ENCODE measurements at places on chromosomes 16 and 17. TPM values are rescaled to one million over a fixed set of nuclear protein-coding genes. Genes with fewer than 3 reads are reported as not detected.

GRCh38 chr16:11564046-11564926 is 22.4 kb downstream of the LITAF start:
- no peak overlapping the region for H3K4me3 ChIP-seq
- peak overlapping the region; percentile 92 for H3K27ac ChIP-seq
- H3K27me3 ChIP-seq = no peaks in the 10 kb centered on the region
- no peak for DNase-seq
- H3K4me1 ChIP-seq = no peaks in the 10 kb centered on the region

- no peaks in the 10 kb centered on the region for H3K36me3 ChIP-seq
- H3K4me3 ChIP-seq = no peak overlapping the region
- no peak overlapping the region for H3K27ac ChIP-seq
- H3K4me1 ChIP-seq = peaks cover 7% of the 10 kb centered on the region
- H3K27me3 ChIP-seq = no peaks in the 10 kb centered on the region
Measured at GRCh38 chr16:90041896-90042473, 22.7 kb upstream of the DBNDD1 start.

The SPATA22 gene
- total RNA-seq = not detected

- H3K4me1 ChIP-seq = no peaks in the 10 kb centered on the region
- no peaks in the 10 kb centered on the region for H3K36me3 ChIP-seq
- no peaks in the 10 kb centered on the region for H3K27me3 ChIP-seq
- H3K4me3 ChIP-seq = no peak overlapping the region
Measured at GRCh38 chr16:68744744-68745280, 7.7 kb downstream of the CDH1 start.

DNA sequence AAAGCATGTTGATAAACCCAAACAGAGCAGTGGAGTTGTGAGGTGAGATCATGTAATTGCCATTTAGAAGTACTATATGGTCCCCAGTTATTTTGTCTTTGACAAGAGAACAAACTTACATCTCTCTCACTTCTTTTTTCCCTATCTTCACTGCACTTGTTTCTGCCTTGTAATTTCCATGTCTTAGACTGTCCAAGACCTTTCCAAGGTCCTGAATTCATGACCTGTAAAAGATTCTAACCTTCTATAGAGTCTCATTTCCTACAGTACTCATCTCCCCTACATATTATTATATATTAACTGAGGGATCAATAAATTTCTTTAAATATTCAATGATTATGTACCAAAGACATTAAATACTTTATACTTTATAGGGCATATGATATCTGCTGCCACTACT is 295.3 kb upstream of the KIF2B start:
- H3K27me3 ChIP-seq = no peaks in the 10 kb centered on the region
- H3K4me3 ChIP-seq = no peak overlapping the region
- no peak overlapping the region for H3K27ac ChIP-seq
- no peaks in the 10 kb centered on the region for H3K4me1 ChIP-seq
- DNase-seq = no peak

The SLC2A4 gene
- 25.9 TPM for total RNA-seq

The CCL14 gene
- total RNA-seq = 0.97 TPM

DNA sequence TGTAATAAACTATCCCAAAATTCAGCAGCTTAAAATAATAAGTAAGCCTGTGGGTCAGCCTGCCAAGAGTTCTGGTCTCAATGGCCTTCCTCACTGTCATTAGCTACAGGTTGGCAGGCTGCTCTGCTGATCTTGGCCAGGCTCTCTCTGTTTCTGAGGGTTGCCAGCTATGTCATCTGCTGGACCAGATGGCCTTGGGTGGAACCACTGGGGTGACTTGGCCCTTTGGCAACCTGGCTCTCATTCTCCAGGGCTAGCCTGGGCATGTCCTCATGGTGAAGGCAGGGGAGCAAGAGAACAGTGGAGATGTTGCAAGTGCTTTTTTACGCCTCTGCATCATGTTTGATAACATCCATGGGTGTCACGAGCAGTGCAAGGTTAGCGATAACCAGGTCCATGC is 13.9 kb downstream of the ITGAM start:
- H3K4me3 ChIP-seq = no peak overlapping the region
- no peak overlapping the region for H3K27ac ChIP-seq
- no peaks in the 10 kb centered on the region for H3K4me1 ChIP-seq
- H3K27me3 ChIP-seq = no peaks in the 10 kb centered on the region

The C16orf89 gene
- 0.76 TPM for total RNA-seq

DNA sequence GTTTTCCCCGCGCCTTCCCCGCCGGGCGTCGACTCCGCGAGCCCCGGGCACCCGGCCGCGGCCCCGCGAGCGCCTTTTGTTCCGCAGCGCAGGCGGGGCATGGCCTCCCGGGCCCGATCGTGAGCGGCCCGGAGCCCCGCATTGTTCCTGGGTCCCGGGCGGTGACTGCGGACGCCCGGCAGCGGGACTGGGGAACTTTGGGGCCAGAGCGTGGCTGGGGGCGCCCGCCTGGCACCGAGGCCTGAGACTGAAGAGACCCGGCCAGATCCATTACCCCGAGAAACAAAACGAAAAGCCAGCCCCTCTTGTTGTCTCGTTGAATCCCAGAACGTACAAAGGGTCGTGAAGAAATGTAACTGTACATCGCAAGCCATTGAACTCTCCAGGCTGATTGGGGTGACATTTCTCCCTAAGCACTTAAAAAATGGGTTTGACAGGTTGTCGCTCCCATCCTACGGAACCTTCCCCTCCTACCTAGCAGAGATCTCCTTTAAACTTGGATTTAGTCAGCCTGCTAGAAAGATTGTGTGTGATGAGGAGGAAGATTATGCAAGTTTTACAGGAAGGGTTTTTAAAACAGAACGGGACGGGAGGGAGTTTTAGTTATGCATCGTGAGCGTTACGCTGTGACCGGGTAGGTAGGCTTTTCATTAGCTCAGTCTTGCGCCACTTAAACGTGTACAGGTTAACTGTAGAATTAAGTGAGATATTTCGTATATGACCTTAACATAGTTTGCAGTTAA is 825 bp downstream of the METTL9 start:
- no peaks in the 10 kb centered on the region for H3K36me3 ChIP-seq
- H3K27me3 ChIP-seq = no peaks in the 10 kb centered on the region
- peak overlapping the region; percentile 96 for H3K4me3 ChIP-seq
- DNase-seq = no peak

DNA sequence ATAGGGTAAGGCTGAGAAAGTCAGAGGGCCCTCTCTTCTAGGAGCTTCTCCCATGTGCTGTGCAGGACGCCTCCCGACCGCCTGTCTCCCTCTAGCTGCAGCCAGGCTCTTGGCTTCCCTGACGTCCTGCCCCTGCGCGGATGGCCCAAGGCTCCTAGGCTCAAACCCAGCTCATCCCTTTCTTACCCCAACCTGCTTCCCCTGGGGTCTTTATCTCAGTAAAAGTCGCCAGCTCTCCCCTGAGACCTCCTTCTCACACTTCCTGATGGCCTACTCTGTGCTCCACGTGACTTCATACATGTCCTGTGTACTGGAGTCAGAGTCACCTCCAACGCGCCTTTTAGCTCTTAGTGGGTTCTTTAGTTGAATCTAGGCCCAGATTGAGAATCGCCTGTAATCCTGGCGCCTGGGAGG is 1.1 kb upstream of the ZNF747 start:
- H3K4me1 ChIP-seq = no peaks in the 10 kb centered on the region
- no peaks in the 10 kb centered on the region for H3K36me3 ChIP-seq
- peak; percentile 67 for DNase-seq
- peak overlapping the region; percentile 51 for H3K4me3 ChIP-seq
- peak overlapping the region; percentile 96 for H3K27ac ChIP-seq

The CACNG3 gene
- not detected for total RNA-seq

The MILR1 gene
- 3.7 TPM for total RNA-seq

The HSPB9 gene
- 0.28 TPM for total RNA-seq

- no peaks in the 10 kb centered on the region for H3K4me1 ChIP-seq
- peak; percentile 47 for DNase-seq
- H3K27me3 ChIP-seq = no peaks in the 10 kb centered on the region
- no peaks in the 10 kb centered on the region for H3K36me3 ChIP-seq
Measured at GRCh38 chr17:80789356-80789902, 202.2 kb upstream of the CHMP6 start.

The CRYBA1 gene
- not detected for total RNA-seq

The GDPD1 gene
- total RNA-seq = 1.5 TPM

DNA sequence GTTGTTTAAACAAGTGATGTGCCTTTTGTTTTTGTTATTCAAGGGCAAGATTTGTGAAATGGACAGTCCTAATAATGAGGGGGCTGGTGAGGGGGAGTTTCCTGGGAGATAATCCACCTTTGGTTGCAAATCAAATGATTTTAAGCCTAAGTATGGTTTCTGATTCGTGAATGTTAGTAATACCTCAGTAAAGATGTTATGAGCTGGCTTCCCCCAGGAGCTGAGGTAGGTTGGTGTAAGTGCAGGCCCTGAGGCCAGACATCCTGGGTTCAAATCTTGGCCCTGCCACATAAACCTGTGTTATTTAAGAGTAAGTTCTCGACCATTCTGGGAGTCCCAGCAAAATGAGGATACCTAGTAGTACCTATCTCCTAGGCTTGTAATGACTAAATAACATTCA is 1.5 kb downstream of the SNX29 start:
- DNase-seq = no peak
- H3K4me3 ChIP-seq = no peak overlapping the region
- peak overlapping the region; percentile 80 for H3K27ac ChIP-seq
- no peaks in the 10 kb centered on the region for H3K27me3 ChIP-seq

GRCh38 chr16:54545854-54546511 is 259.4 kb upstream of the IRX3 start:
- H3K27ac ChIP-seq = no peak overlapping the region
- no peak overlapping the region for H3K4me3 ChIP-seq
- H3K36me3 ChIP-seq = no peaks in the 10 kb centered on the region
- no peak for DNase-seq
- no peaks in the 10 kb centered on the region for H3K4me1 ChIP-seq
- no peaks in the 10 kb centered on the region for H3K27me3 ChIP-seq

DNA sequence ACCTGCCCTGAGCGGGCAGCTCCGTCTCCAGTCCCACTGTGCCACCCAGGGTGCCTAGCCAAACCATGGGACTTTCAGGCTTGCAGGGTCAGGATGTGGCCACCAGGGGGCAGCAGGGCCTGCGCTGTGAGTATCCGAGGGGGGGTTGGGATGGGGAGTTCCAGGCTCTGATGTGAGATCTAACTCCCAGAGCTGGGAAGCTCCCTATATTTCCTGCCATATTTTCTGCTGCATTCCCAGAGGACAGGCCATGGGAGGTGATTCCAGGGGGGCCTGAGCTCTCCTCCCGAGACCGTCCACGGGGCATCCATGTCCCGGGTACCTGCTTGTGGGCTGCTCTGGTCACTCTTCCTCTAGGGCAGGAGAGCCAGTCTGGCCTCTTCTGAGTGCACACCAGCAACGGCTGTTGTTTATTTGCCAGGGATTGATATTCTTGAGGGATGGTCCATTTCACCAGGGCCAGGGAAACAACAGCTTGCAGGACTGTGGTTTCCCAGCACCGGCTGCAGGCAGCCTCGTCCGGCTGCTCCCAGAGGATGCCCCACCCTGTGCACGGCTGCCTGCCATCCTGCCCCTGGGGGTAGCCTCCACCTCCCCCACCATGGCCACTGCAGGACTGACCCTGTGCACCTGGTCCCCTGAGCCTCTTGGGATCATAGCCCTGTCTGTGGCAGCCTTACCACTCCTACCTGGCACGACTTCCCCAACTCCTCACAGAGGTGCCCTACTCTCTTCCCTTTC is 1.2 kb downstream of the GPR142 start:
- H3K36me3 ChIP-seq = no peaks in the 10 kb centered on the region
- no peak overlapping the region for H3K27ac ChIP-seq
- no peak overlapping the region for H3K4me3 ChIP-seq
- H3K27me3 ChIP-seq = no peaks in the 10 kb centered on the region
- peak; percentile 54 for DNase-seq

DNA sequence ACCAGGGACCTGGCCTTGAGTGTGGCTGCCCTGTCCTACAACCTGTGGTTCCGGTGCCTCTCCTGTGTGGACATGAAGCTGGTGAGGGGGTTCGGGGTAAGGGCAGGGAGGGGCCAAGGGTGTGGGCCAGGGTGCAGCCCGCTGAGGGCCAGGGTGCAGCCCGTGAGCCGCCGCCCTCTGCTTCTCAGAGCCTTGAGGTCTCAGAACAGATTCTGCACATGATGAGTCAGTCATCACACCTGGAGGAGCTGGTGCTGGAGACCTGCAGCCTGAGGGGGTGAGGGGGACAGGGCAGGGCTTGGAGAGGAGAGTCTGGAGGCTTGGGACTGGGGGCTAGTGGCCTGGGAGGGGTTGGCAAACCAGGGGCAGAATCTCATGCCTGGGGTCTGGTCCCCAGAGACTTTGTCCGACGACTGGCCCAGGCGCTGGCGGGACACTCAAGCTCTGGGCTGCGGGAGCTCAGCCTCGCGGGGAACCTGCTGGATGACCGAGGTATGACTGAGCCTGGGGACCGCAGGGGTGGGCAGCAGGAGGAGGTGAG is 2.2 kb downstream of the CARMIL2 start:
- H3K27me3 ChIP-seq = peaks cover 31% of the 10 kb centered on the region
- H3K36me3 ChIP-seq = no peaks in the 10 kb centered on the region
- DNase-seq = no peak

- no peaks in the 10 kb centered on the region for H3K4me1 ChIP-seq
- H3K27me3 ChIP-seq = no peaks in the 10 kb centered on the region
- no peak overlapping the region for H3K27ac ChIP-seq
- no peak overlapping the region for H3K4me3 ChIP-seq
- no peak for DNase-seq
Measured at GRCh38 chr17:57785022-57785421, 39.9 kb upstream of the CCDC182 start.

The TUBB3 gene
- not detected for total RNA-seq

- no peak for DNase-seq
- H3K27ac ChIP-seq = no peak overlapping the region
- H3K27me3 ChIP-seq = no peaks in the 10 kb centered on the region
- no peak overlapping the region for H3K4me3 ChIP-seq
Measured at GRCh38 chr17:1058423-1059130, 61.6 kb downstream of the TIMM22 start.

- DNase-seq = no peak
- H3K36me3 ChIP-seq = no peaks in the 10 kb centered on the region
- H3K4me3 ChIP-seq = peak within 1 kb of the TSS; percentile 15
Measured at GRCh38 chr17:81902023-81902652, at the start of gene NPB. Gene NPB, plus strand, starts transcription at chr17:81902238. Its CDS starts 40 bp downstream, at chr17:81902278.

- peak overlapping the region; percentile 12 for H3K4me3 ChIP-seq
- peak; percentile 62 for DNase-seq
- peaks cover 48% of the 10 kb centered on the region for H3K4me1 ChIP-seq
- H3K27ac ChIP-seq = peak overlapping the region; percentile 73
- no peaks in the 10 kb centered on the region for H3K36me3 ChIP-seq
- no peaks in the 10 kb centered on the region for H3K27me3 ChIP-seq
Measured at GRCh38 chr16:85235991-85236817, 123.9 kb upstream of the CIBAR2 start.

DNA sequence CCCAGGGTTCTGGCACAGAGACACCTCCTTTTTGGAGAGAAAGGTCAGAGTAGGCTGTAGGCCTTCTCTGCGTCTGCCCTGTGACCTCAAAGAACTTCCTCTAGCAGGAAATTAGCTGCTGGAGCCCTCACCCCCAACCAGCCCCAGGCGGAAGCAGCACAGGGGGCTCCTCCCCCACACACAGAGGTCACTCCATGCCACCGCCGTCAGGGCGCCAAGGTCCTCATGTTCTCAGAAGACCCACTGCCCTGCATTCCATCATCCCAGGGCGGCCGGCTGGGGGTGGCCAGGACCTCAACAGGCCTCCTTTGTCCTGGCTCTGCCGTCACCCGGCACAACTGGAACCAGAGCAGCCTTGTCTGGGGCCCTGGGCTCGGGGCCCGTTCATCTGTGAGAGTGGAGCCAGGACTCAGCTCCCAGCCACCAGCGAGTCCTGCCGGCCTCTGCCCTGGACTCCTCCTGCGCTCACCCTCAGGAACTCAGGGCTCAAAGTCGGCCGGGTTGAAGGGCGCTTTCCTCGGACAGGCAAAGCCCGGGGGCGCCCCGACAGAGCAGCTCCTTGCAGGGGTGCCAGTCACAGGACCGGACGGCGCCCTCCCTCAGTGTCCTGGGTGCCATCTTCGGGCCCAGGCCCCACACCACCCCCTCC is 1.2 kb downstream of the TMC6 start:
- peaks cover 10% of the 10 kb centered on the region for H3K27me3 ChIP-seq
- DNase-seq = no peak
- H3K27ac ChIP-seq = peak overlapping the region; percentile 66
- H3K4me3 ChIP-seq = peak overlapping the region; percentile 46
